Central memory CD4-positive, alpha-beta T cell (primary cell): ENCODE measurements at places on chromosomes 5 and 9.

DNA sequence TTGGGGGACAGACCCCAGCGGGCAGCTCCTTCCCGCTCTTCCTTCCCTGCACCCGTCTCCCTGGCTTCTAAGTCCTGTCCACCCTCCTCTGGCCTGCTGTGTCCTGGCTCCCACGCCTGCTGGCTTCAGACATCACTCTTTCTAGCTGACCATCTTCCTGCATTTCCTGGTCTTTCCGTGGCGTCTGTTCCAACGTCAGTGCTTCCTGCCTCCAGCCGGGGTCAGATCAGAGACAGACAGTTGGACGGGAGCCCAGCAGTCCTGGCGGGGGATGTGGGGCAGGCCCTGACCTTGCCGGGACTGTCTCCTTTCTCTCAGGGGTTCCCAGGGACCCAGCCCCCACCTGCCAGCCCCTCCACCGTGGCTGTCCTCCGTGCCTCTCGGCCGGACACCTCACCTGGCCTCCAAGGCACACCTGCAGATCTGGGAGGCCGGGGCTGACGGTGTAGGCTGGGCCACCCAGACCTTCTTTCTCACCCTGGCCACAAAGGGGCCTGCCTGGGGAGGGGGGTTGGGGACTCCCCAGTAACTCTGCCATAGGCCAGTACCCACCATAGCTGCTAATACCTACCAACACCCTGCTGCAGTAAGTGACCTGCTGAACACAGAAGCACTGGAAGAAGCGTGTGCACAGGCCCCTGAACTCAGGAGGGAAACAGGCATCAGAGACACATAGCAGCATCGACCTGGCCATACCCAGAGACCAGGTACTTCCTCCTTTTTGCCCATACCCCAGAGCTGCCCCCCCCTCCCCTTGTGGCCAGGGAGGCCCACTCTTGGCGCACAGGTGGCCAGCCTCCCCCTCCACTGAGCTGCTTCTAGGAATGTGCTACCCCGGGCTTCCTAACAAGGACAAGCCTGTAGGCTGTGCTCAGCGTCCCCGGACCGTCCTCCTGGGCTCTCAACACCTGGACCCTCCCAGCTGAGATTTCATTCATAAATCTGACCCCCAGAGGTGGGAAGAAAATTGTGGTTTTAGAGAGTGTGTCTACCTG, 5.1 kb downstream of the NRARP start:
- DNase-seq, result no peak

DNA sequence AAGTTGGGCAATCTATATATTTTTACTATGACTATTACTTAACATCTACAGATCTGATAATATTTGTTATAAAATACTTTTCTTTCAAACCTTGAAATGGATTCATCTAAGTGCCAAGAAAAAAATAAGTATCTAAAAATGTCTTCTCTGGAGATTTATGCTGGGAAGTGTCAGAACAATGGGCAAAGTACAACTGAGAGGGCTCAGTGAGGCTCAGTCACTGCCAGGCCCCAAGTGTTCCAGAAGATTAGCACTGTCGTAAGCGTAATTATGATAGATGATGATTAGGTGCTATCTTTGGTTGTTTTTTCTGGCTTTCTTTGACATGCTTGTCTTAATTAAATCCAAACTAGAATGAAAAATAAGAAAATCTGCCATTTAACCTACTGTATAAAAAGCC, 72.2 kb upstream of the ADAMTS19 start:
- no peak for DNase-seq

GRCh38 chr5:59532979-59533729, 360.4 kb downstream of the PDE4D start:
- DNase-seq, result no peak

- DNase-seq, result no peak
Measured at GRCh38 chr5:29796013-29796412, 1397.5 kb upstream of the CDH6 start.

GRCh38 chr9:129273136-129273895, 95.3 kb upstream of the IER5L start:
- no peak for DNase-seq

GRCh38 chr5:1226839-1227581, 1.8 kb downstream of the SLC6A18 start:
- DNase-seq, result no peak

- peak; percentile 62 for DNase-seq
Measured at GRCh38 chr5:963673-964531, 44.7 kb upstream of the NKD2 start.

- no peak for DNase-seq
Measured at GRCh38 chr5:143306040-143306439, 97.4 kb downstream of the NR3C1 start.

GRCh38 chr9:26012797-26013196, 334.6 kb upstream of the TUSC1 start:
- DNase-seq, result no peak

- DNase-seq, result no peak
Measured at GRCh38 chr5:97151370-97151769, 9.0 kb upstream of the LIX1 start.

- peak; percentile 19 for DNase-seq
Measured at GRCh38 chr5:40367255-40367654, 312.5 kb upstream of the PTGER4 start.

DNA sequence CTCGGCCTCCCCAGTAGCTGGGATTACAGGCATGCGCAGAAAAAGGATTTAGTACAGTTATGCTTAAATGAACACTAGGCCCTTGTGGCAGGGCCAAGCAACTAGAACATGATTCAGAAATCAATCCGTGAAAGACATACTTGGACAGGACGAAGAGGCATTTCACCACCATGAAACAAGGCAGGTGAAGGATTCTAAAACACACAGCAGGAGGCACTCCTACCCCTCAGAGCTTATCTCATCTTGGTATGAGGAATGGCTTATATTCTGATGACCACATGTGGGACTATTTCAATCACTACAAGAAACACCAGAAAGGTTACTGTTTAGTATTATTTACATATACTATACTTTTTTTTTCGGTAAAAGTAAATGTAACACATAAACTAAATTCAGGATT, 15.7 kb downstream of the OR2S2 start:
- no peak for DNase-seq

DNA sequence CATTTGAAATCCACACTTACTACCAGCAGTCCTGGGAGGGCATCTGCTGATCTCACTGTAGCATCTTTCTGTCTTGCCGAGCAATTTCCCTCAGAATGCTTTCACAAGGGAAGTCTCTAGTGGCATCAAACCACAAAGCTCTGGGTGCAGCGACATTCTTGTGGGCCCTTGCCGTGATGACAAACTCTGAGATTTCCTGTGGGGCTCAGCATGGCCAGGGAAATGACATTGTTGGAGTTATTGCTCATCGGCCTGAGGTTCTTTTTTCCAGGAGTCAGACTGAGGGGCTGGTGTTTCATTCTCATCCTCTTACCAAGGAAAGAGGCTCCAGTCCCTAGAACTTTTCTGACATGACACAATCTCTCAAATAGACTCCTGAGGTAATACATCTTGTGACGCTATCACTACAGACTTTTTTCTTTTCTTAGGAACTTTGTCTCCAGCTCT, 51.4 kb downstream of the PFDN1 start:
- DNase-seq, result peak; percentile 63

GRCh38 chr9:33472881-33473615, 676 bp downstream of the NOL6 start:
- no peak for DNase-seq

DNA sequence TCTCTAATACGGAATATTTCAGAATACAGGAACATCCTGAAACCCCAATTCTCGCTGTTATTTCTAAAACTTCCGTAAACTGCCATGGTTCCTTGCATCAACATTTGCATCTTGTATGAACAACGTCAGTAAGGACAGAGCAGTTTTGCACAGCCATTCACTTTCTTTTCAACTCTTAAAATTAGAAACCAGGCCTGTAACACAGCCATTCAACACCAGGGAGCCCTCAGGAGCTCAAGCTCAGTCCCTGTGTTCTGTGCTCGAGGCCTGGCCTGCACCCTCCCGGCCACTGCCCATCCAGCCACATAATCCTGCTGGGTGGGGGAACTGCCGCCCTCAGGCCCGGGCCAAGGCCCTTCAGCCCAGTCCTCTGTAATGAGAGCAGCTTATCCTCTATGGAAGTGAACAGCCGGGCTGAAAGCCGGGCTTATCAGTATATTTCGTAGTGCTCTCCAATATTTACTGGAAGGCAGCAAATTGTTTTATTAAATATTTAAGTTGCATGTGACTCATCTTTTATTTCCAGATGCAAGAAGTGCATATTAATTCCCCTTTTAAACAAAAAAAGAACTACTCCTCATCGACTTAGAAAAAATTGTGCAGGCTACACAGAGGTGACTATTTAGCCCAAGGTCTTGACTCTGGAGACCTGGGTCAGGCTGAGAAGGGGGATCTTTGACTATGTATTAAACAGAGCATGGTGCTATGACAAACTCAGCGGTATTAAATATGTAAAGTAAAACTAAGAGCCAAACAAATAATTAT, 33.2 kb upstream of the SLC6A3 start:
- no peak for DNase-seq

GRCh38 chr9:8265281-8265680, 465.7 kb upstream of the DMAC1 start:
- DNase-seq, result no peak

DNA sequence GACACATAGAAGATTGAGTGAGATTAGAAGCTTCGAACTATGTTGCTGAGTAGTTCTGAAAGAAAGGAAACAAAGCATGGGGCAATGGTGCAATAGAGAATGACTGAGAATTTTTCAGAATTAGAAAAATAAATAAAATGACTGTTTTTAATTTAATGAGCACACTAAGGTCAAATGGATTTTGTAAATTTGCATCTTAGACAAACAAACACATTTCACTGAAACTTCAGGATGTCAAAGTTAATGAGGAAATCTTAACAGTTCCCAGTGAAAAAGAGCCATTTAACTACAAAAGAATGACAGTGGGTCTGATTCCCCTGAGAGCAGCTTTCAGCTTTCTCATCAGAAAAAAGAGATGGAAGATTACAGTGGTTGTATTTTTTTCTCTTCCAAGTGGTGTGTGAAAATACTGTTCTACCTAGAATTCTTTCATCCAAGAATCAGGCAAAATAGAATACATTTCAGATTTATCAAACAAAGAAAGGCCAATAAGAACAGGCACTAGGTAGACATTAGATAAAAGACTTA, 591.9 kb downstream of the SEMA5A start:
- DNase-seq, result no peak

DNA sequence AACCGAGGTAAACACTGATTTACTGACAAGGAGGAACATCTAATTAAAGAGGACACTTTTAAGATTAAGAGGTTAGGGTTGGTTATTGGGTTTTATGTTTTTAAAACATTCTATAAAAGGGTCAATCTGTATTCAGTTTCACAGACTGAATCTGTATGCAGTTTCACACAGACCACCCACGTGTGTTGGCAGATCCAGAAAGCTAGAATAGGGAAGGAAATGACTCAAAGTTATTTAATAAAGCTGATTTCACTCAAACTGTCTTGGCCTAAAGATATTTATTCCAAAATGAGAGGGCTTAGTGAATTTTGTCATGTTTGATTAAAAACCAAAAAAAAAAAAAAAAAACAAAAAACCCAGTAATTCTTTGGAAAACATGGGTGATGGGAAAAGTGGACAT, 140.2 kb downstream of the SLC24A2 start:
- no peak for DNase-seq

DNA sequence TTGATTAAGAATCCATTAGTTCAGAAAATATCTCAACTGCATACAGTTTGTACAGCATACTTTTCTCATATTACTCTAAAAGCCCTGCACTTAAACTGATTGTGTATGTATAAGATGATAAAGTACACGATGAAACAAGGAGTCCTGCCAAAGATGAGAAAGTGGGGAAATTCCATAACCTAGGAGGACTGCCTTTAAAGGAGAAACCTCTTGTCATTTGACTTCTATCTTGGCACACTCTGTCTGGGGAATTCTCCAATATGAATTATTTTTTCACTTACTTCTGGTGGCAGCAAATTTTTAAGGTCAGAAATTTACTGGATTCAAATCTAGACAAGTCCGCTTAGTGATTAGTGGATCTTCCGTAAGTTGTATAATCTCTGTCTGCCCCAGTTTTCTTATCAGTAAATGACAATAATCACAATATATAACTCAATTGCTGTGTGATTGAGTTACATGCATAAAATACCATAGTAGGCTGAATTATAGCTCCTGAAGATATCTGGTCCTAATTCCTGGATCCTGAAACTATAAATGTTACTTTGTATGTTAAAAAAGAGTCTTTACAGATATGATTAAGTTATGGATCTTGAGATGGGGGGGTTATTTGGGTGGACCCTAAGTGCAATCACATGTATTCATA, 17.0 kb upstream of the ISOC1 start:
- no peak for DNase-seq

GRCh38 chr9:93223260-93224180, 39.6 kb downstream of the WNK2 start:
- DNase-seq, result no peak

DNA sequence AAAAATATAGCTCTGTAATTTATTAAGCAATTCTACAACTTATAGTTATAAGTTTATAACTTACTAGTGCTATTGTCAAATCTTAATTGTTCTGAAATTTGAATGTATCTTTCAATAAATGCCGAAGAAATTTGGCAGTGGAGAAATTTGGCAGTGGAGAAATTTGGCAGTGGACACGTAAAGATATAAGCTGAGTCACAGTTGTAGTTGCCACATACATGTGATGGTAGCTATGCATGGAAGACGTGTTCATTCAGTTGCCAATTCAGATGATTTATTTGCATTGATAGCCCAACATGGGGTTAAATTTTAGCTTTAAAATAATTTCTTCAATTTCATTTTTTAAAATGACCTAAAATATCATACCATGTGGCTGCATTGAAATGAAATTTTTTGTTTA, 127.8 kb upstream of the NR4A3 start:
- no peak for DNase-seq

- no peak for DNase-seq
Measured at GRCh38 chr5:80082281-80082680, 47.1 kb downstream of the THBS4 start.

DNA sequence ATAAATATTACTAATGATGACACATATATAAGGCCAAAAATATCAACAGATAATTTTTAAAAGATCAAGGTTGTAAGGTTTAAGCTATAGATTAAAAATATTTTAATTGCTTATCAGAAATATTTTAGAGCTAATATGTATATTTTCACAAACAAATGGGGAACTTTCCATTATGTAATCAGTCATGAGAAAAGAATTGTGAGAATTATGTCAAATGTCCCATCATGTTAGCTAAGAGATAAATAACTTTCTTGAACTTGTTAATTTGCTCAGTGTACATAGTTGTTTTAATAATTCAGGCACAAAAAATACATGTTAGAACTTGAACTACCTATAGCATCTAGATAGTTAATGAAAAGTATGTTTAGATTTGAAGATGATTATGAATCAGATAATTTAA, 67.7 kb downstream of the SYK start:
- no peak for DNase-seq

DNA sequence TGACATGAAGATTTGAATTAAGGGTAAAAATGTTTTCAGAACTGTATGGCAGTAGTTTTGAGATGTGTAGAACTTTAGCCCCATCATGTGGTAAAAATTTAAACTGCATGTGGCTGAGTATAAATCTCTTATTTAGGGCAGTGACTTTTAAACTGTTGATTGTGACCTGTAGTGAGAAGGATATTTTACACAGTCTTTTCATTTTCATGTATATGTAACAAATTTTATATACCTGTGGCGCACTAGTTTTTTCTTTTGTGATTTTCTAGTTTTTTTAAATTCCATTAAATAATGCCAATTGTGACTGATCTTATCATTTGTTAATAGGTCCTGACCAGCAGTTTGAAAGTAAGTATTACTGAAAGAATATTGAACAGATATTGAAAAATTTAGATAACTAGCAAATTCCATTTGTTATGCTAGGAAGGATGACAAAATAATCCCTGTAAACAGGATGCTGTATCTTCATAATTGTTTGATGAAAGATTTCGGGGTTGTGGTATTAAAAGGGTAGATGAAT, 47.2 kb downstream of the GPBP1 start:
- DNase-seq, result peak; percentile 67
